ENCODE measurements at places on chromosomes 3 and 15.

DNA sequence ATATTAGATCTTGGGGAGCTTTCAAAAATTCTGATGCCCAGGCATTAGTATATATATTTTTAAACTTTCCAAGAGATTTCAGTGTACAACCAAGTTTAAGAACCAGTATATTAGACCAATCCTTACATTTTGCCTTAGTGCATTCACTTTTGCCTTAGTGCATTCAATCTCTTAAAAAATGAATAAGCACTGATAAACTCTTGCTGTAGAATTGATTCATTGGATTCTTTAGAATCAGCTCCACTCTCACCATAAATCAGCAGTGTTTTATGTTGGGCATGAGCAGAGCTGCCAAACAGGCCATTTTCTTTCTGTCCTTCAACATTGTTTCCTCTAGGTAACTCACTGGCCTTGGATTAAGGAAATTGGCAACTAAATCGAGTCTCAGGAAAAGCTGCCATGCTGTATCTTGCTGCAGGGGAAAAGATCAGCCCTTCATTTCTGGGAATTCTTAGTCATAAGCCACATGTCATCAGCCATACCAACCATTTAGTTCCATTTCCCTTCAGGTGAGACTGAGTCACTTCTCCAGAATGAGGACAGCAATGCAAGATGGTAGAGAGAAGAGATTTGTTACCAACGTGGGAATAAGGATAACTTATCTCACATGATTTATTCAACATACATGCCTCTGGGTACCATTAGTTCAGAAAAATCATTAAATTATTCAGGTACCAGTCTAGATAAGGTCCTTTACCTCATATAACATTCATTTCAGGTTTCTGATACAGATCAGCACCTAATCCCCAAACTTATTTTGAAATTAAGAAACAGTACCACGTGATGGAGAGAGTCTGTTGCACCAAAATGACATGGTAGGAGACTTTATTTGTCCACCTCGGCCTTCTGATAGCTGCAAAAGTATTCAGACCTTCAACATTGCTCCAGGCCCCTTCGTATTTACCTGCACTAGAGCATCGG is 192.5 kb downstream of the P3H2 start:
- DNase-seq: peak; percentile 97

- DNase-seq: peak; percentile 53
Measured at GRCh38 chr3:45064512-45065372, 38.6 kb downstream of the CLEC3B start.

- no peak for DNase-seq
Measured at GRCh38 chr3:55164191-55164590, 236.3 kb upstream of the LRTM1 start.

DNA sequence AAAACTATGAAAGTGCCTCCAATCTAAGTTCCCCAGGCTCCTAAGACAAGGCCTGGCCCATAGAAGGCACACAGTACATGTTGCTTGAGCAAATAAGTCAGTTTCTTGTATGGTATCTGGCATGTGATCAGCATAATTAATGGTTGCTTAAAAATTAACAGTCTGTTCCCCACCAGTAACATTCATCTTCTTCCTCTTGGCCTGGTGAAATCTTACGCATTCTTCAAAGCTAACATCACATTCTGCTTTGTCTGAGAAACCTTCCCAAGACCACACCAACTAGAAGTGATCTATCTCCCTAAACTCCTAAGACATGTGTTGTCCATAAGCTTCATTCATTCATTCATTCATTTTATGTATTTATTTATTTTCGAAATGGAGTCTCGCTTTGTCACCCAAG is 48.1 kb downstream of the LIPC start:
- no peak for DNase-seq

DNA sequence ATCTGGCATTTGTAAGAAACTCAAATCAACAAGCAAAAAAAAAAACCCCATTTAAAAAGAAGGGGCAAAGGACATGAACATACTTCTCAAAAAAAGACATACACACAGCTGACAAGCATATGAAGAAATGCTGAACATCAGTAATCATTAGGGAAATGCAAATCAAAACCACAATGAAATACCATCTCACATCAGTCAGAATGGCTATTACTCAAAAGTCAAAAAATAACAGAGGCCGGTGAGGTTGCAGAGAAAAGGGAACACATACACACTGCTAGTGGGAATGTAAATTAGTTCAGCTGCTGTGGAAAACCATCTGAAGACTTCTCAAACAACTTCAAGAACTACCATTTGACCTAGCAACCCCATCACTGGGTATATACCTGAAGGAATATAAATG is 199.4 kb upstream of the THBS1 start:
- peak; percentile 27 for DNase-seq

DNA sequence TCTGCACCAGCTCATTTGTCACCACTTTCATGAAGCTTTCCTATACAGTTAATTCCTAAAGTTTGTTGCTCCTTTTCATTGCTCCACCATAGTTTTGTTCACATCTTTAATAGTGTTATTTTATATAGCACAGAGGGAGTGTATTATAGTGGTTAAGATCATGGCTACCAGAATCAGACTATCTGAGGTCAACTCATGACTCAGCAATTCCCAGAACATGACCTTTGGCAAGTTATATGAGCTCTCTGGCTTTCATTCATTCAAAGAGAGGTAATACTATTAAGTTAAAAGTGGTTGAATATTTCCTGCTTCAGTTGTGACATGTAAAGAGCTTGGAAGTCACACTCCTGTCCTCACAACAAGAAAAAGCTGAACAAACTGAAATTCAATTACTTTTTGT is 1073.5 kb downstream of the NAALADL2 start:
- DNase-seq: no peak

DNA sequence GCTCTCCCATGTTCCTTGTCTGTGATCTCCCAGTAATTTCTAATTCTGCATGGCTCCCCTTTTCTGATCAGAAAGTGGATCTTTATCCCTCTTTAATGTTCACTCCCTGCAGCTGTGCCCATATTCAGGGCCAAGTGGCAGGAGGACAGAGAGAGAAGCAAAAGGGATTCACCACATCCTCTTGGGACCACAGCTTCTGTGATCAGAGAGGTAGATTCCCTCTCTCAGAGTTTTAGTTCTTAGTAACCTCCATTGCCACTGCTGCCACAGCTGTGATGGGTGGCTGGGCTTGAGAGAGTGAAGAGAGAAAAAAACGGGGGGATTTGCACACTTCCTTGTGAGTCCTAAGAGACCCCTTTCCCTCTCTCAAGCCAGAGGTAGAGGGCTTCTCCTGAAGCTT is 49.2 kb downstream of the GLCE start:
- no peak for DNase-seq

DNA sequence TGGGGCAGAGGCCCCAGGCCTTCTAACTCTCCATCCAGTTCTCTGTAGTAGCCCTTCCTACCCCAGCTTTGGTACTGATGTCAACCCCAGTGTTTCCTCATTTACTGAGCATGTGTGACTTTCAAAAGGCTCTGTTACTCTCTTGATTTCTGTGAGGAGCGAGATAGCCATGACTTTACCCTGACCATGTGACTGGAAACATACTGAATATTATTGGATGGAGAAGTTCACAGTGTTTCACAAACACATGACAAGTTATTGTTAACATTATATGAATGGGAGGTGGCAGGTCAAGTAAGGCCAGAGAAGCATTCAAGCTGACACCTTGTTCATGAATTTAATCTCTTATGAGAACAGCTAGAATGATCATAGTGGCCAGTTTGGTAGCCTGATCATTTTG is 53.7 kb downstream of the MAGI1 start:
- no peak for DNase-seq

GRCh38 chr15:79602731-79603130 is 170.6 kb downstream of the MINAR1 start:
- no peak for DNase-seq

- no peak for DNase-seq
Measured at GRCh38 chr3:181555681-181556080, 156.0 kb upstream of the SOX2 start.

DNA sequence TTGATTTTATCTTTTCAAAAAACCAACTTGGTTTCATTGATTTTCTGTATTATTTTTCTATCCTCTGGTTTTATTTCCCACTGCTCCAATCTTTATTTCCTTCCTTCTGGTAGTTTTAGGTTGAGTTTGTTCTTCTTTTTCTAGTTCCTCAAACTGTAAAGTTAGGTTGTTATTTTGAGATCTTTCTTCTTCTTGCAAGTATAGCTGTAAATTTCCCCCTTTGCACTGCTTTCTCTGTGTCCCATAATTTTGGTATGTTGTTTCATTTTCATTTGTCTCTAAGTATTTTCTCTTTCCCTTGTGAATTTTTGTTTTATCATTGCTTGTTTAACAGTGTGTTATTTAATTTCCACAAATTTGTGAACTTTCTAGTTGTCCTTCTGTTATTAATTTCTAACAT is 120.0 kb downstream of the PLD1 start:
- no peak for DNase-seq

GRCh38 chr15:56094171-56094570 is 100.8 kb upstream of the NEDD4 start:
- DNase-seq: no peak

DNA sequence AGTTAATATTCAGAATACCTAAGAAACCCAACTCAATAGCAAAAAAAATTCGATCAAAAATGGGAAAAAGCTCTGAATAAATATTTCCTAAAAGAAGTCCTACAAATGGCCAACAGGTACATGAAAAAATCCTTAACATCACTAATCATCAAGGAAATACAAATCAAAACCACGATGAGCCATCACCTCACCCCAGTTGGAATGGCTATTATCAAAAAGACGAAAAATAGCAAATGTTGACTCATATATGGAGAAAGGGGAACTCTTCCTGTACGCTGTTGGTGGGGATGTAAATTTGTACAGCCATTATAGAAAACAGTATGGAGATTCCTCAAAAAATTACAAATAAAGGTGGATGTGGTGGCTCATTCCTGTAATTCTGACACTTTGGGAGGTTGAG is 29.6 kb upstream of the SGO1 start:
- peak; percentile 12 for DNase-seq

- no peak for DNase-seq
Measured at GRCh38 chr15:101013201-101013550, 94.0 kb downstream of the LRRK1 start.

DNA sequence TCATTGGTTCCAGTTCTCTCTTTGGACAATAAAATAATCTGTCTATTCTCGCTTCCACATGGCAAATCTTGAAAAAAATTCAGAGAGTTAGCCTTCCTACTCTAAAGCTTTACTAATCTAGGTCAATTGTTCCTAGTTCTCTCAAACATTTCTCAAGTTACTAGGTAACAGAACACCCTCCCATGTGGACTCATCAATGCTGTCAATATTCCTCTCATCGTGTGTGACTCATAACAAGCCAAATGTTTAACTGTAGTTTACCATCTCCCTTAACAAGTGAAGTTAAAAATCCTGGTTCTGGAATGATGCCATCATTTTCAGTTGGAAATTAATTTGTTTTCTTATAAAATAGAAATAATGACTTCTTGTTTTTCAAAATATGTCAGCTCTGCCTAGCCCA is 438.6 kb downstream of the ROBO1 start:
- DNase-seq: peak; percentile 44

GRCh38 chr3:14627815-14628214 is 23.7 kb upstream of the CCDC174 start:
- DNase-seq: no peak

DNA sequence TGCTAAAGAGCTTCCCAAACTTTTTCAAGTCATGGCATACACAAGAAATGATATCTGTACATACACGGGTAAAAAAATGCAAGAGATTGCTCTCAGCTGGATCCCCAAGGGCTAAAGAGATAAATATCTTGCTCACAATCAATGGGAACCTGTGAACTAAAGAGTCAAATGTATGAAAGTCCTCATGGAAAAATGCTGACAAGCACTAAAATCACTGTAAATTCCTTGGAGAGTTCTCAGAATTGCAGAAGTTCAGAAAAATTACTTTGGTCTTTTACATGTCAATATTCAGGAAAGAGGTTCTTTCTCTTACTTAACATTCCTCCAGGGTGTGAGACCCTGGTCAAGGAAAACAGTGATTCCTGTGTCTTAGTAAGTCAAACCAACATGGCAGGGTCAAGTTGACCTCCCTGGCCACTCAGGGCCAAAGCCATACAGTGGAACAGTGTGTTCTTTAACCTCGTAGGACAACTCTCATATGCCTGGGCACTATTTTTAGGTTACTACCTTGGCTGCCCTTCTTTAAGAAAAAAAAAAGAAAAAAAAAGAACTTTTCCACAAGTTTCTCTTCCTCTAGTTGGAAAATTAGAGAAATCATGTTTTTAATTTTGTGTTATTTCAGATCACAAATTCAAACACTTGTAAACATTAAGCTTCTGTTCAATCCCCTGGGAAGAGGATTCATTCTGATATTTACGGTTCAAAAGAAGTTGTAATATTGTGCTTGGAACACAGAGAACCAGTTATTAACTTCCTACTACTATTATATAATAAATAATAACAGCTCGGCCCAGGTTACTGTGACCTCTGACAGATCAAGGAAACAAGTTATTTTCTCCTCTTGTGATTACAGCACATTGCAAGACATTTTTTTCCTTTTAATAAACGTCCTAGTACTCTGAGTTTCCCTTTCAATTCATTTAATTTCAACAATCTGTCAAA is 12.5 kb downstream of the SSR3 start:
- no peak for DNase-seq

DNA sequence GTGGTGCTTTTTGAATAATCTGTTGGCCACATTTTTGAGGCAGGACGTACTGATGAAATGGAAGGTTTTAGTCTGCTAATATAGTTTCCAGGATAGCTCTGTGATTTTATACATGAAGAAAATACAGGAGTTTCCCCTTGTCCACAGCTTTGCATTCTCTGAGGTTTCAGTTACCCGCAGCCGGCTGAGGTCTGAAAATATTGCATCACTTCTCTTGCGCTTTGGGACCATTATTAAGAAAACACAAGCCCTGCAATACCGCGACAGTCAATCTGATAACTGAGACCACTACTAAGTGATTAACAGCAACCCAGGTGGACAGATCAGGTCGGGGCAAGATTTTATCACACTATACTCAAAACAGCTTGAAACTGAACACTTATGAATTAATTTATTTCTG is 33.0 kb downstream of the BLM start:
- DNase-seq: no peak

- peak; percentile 30 for DNase-seq
Measured at GRCh38 chr3:195522254-195523023, 20.7 kb downstream of the PPP1R2 start.

GRCh38 chr15:69275933-69276560 is 22.7 kb upstream of the PAQR5 start:
- no peak for DNase-seq

All from epithelial cell of esophagus (primary cell).